NCI-H187 treated with DMSO at 0.1 percent for 48 hours (cell line): ENCODE measurements at places on chromosomes 3 and 15.

DNA sequence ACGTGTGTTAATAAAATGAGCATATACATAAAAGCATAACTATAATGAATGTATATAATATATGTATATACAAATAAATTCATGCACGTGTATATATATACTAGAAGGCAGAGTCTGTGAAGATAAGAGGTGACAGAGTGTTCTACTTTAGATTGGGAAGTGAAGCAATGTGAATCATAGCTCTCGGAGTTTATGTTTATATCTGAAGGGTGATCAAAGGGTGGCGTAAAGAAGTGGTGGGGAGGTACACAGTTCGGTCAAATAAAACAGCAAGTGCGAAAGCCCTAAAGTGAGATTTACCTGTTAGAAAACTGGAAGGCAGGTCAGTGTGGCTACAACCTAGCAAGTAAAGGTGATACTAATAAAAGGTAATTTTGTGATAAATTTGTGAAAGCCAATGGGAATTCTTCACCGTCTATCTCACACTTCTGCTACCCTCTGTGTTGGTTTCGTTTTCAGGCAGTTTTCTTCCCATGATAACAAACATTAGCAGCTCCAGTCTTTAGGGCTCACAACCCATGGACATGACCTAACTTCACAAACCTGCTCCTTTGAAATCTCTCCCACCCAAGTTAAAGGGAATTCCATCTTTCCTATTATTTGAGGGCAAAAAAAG, 46.7 kb upstream of the BCHE start:
- no peak for DNase-seq

GRCh38 chr3:171753025-171753472, 57.2 kb downstream of the PLD1 start:
- no peak for DNase-seq

- no peak for DNase-seq
Observed at GRCh38 chr3:187739561-187740332, 5.5 kb downstream of the BCL6 start.

- no peak for DNase-seq
Observed at GRCh38 chr3:164883171-164883570, 195.1 kb downstream of the SI start.

DNA sequence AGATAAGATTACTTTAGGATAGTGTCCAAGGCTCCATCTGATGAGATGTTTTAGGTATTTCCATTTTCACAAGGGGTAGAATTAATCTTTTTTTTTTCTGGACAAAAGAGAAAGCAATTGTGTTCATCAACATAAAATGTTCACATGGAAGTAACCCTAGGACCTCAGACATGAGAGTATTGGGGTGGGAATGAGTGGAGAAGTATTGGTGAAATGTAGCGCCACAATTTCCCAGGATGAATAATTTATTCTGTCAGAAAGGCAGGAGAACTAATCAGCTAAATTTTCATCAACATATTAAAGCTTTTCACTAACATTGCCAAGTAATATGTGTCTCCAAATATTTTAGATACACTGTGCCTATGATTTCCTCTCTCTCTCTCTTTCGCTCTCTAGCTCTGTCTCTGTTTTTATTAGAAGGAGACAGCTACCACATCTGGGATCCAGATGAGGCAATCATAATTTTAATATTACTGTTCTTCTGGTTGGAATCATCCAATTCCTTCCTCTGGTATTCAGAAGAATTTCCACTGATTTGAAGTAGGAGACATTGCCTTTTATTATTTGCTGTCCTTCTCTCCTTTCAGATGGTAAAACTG, 21.6 kb upstream of the ZNF280D start:
- DNase-seq = no peak

DNA sequence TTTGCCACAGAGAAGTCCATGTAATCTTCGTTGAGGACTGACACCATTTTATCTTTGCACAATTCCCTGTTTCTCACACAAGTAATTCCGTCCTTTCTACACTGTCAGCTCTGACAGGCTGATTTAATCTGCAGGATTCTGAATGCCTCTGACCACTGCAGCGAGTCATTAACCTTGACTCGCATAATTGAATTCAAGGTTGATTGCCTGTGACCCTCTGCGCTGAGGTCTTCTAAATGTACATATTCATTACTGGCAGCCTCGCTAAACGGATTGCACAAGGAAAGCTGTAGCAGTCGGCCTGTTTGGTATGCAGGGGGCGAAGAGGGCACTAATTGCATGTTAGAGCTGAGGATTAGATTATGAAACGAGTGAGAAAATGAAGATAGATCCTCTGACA, 147.8 kb downstream of the SHOX2 start:
- no peak for DNase-seq
